IMR-90 (cell line): ENCODE measurements at places on chromosomes 3 and 15.

GRCh38 chr3:63580151-63580550 lies 72.3 kb upstream of the SNTN start:
- DNase-seq: no peak

DNA sequence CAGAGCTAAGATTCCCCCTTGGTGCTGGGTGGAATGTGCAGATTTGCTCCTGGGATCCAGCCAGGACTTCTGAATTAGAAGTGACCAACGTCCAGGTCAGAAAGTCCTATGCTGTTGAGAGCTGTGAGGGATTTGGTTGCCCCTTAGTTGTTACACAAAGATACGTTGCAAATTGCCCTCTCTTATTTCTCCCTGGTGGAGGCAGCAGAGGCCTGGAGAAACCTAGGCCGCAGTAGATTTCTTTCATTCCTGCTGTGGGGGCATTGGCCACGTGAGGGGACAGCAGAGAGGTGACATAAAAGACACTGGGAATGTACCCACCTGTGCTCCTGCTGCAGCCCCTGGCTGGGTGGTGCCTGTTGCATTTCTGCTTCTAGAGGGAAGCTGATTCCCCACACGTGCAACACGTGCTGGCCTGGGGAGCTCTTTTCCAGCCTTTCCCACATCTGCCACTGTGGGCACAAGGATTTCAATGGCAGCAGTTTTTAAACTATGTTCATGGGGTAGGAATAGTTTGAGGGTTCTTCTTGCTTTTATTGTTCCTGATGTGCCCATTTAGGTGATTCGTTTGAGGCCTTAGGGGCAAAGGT lies 65.7 kb downstream of the SYNM start:
- DNase-seq: no peak

- no peak for DNase-seq
These were observed 9.9 kb downstream of the B4GALT4 start for GRCh38 chr3:119230745-119231144.

DNA sequence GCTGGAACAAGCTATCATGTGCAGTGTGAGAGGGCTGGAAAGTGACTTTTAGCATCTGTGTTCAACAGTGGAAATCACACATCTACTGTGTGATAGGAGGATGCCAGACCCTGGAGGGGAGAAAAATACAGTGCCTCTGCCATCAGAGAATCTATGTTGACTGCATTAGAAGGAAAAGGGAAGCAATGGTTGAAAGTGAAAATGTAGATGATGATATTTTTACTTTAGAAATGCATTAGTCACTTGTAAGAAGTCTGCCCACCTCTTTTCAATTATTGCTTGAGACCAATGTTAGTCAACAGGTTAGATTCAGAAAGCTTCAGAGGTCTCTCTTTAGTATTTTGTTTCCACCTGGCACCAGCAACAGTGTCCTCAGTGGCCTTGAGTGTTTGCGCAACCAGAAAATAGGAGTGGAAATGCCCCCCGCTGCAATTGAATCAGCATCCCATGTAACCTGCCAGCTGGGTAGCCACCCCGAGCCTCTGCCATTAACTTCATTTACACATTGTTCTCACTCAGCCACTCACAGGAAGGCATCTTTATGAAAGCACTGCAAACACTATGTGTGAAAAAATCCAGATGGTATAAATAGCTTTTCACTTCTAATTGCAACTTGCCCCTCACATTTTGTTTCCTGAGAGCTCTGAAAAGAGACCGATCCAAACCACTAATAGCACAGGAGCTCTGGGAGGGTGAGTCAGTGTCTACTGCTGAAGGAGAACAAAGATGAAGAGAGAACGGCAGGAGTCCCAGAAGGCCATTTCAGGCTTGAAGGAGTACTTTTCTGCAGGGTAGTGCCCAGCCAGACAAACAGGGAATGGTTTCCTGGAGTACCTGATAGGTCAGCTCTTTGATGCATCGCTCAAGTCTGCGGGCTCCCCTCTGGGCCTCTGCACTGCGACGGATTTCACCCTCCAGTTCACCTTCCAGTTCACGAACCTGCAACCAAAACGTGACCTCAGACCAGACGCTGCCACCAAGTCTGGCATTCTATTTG lies 92.1 kb downstream of the HHLA2 start:
- no peak for DNase-seq

GRCh38 chr3:126773167-126773566 lies 69.1 kb downstream of the CHCHD6 start:
- DNase-seq: no peak

- DNase-seq: no peak
These were observed 36.8 kb downstream of the EID1 start for GRCh38 chr15:48914717-48915116.

DNA sequence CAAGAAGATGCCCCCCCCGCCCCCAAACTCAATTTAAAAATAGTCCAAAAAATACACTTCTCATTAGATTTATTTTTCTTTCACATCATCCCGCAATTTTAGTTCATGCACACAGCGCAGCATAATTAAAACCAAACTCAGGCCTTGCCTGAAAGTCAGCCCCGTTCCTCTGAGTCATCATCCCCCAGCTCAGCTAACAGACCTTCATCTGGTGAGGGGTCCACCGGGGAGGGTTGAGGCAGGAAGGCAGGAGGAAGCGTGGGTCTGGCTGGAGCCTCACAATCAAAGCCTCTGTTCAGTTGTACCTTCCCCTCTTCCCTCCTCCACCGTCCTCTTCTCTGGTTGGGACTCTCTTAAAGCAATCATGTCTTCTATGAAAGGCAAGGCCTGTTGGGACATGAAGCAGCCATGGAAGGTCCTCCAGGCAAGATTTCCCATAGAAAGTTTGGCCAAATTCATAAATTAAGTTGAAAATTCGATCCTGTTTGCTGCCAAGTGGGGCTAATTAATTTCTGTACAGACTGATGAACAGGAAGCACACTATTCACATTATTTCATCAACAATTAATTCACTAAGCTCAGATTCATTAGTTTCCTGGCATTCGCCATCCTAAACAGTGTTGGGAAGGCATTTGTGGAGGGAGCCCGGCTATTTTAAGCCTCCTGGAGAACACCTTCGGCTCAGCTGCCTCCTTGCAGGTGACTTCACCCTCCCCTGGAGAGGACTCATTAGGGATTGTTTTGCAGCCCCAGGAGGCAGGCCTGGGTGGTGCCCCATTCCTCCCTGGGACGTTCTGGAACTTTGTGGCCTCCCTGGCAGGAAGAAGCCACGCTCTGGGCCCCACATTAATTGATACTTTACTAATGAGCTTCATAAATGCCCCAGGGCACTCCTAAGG lies 72.3 kb upstream of the BNC1 start:
- no peak for DNase-seq

DNA sequence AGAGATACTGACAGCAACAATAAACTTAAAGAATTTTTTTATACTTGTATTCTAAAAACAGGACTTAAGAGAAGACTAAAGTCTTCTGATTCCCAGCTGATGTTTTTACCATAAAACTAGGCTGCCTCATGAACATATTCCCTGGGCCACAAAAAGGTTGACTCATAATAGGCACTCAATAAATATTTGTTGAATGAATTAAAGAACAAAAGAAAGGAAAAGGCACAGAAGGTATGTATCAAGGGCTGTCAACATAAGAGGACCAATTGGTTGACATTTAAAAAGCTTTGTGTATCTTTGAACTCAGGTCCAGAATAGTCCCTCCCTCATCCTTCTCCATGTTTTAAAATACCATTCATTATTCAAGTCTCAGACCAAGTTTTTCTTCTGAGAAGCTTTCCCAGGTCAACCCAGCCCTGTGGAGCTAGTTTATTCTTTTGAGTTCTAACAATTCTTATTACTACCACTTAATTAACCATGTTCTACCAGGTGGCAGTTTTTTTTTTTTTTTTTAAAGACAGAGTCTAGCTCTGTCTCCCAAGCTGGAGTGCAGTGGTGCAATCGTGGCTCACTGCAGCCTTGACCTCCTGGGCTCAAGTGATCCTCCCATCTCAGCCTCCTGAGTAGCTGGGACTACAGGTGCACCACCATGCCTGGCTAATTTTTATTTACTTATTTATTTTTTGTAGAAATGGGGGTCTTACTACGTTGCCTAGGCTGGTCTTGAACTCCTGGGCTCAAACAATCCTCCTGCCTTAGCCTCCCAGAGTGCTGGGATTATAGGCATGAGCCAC lies 17.5 kb upstream of the ARHGEF3 start:
- no peak for DNase-seq

DNA sequence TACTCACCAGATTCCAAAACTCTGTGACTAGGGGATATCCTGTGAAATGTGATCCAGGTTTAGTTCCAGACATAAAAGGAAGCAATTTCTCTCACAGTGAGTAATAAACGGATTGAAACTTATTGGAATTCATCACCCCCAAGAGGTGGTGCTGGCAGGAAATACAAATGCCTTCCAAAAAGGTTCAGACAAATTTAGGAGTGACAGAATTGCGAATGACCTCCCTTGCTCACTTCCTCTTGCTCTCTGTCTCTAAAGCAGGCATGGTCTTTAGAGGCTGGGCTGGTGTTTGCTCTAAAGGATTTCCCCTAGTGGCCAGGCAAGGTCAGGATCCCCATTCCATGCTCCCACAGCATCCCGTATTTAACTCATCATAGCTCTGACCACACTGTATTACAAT lies 449.4 kb upstream of the PPP2R3A start:
- peak; percentile 41 for DNase-seq

GRCh38 chr3:30567139-30567753 lies 39.2 kb upstream of the TGFBR2 start:
- DNase-seq: no peak

- DNase-seq: no peak
These were observed 63.2 kb downstream of the PDE8A start for GRCh38 chr15:85044894-85045293.
